HCEC 1CT (cell line): ENCODE measurements at places on chromosomes 4 and X.

- no peak for DNase-seq
These were observed 22.2 kb downstream of the JADE1 start for GRCh38 chr4:128831531-128832242.

- no peak for DNase-seq
These were observed 432.0 kb downstream of the GLUD2 start for GRCh38 chrX:121479406-121479805.

DNA sequence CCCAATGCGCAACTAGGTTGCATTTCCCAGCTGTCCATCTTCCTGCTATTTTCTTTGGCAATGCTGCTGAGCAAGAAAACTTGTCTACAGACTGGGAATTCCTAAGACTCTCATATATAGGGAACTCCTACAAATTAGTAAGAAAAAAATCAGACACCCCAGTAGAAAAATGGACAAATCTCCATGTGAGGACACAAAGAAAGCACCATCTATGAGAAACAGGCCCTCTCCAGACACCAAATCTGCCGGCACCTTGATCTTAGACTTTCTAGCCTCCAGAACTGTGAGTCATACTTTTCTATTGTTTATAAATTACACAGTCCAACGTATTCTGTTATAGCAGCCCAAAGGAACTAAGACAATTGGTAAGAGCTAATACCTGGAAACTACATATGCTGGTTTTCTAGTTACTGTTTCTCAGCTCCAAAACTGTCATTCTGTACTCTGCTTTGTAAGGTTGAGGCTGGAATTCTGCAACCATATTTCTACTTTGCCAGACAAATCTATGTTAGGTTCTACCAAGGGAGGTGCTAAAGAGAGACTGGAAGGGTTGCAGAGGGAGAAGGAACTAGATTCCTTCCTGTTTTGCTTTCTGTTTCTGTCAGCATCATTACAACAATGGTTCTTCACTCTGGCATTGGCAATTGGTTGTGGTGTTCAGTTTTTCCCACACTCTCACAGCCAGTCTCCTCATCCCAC, 35.7 kb upstream of the FAM241A start:
- DNase-seq, result peak; percentile 26

GRCh38 chrX:128425546-128425945, 373.3 kb upstream of the ACTRT1 start:
- DNase-seq, result no peak

GRCh38 chr4:74056114-74056857, 17.8 kb upstream of the CXCL3 start:
- DNase-seq, result peak; percentile 58

- no peak for DNase-seq
These were observed 224.9 kb downstream of the ANKRD50 start for GRCh38 chr4:124487651-124488050.

- no peak for DNase-seq
These were observed 25.2 kb downstream of the MANBA start for GRCh38 chr4:102735582-102735981.

GRCh38 chrX:16903274-16904022, 33.3 kb upstream of the RBBP7 start:
- DNase-seq, result no peak

DNA sequence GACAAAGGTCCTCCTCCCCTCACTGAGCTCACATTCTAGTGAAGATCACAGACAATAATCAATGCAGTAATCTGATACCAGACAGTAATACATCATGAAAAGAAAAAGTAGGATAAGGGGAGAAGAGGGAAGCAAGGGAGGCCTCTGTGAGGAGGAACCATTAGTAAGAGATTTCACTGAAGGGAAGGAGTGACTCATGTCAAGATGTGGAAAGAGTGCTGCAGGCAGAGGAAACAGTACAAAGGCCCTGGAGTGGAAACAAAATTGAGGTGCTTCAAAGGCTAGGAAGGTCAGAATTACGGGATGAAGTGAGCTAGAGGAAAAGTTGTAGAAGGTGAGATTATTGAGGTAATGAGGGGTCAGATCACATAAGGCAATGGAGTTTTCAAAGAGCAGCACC, 38.1 kb downstream of the LAMTOR3 start:
- peak; percentile 27 for DNase-seq

GRCh38 chrX:37872303-37872655, 24.9 kb upstream of the DYNLT3 start:
- peak; percentile 20 for DNase-seq

DNA sequence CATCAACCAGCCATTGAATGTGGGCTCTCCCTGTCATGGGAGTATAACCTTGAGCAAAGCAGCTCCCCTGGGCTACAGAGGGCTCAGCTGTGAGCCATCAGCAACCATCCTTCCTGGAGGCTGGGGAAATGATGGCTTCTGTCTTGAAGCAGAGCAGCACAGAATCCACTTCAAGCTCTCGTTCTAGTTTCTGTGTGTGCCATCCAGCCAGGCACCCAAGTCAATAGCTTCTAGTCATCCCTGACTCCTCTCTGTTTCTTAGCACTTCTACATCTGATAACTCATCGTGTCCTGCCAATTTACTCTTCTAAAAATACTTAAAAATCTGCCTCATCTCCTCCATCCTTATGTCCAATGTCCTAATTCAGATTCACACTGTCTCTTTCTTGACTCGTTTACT, 42.2 kb upstream of the TSPAN5 start:
- DNase-seq, result no peak

DNA sequence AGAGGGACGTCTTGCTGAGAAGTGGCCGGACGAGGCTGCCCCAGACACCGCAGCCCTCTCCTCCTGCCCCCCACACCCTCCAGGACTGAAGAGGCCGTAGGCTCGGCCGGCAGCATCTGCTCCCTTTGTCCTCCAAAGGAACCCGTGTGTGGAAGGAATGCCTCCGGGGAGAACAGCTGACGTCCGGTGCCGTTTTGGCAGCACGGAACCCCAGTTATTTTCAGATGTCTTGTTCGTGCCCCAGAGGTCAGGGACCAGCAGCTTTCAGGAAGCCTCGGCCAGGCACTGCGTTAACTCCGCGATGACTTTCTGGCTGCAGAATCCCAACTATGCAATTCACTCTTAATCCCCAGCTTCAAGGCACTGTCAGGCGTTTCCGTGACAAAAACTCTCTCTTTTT, 10.9 kb upstream of the PPP2R3B start:
- DNase-seq, result peak; percentile 28

DNA sequence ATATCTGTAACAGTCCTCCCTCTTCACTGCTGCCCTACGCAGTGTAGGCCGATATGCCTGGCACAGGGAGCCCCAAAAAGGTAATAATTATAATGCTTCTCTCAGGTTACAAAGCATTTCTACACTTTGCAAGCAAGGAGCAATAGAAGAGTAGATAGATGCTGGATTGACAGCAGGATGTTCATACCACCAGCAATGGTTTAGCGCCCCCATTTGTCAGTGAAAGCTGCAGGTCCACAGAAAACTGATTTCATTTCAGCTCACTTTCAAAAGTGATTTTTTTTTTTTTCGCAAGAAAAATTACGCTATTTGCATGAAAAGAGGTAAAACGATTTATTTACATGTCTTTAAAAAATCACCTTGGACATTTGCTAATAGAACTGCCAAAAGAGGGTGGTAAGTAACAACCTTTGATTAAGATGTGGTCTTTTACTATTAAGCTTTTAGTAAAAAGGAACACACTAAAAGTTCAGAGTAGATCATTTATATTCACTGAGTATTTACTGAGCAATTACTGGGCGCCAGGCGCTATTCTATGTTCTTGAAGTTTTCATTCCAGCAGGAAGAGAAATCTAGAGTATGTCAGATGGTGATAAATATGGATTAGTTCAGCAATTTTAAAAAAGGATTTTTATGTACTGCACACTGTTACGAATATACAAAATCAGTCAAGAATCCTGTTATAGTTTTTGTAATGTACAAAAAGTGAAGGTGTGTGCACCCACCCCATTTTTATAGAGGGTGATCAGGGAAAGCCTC, 34.4 kb downstream of the HPF1 start:
- DNase-seq, result peak; percentile 2

- DNase-seq, result peak; percentile 38
These were observed 23.8 kb upstream of the PLAC1 start for GRCh38 chrX:134682081-134682480.

DNA sequence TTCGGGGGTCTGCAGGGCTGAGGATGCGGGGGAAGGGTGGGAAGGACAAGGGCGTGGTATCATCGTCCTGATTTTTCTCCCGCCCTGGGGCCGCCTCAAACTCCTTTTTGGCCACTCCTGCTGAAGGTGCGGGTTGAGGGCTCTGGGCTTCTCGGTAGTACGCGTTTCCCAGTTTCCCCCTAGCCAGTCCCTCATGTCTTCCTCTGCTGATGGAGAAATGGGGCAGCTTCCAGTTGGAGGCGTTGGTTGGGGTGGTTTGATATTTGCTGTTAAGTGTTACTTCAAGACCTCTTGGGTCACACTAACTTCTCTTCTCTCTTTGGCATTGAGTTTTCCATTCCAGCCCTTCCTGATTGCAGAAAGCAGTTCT, 482 bp downstream of the GSTCD start:
- no peak for DNase-seq

GRCh38 chrX:153338836-153339235, 4.9 kb downstream of the ZNF275 start:
- DNase-seq, result no peak

DNA sequence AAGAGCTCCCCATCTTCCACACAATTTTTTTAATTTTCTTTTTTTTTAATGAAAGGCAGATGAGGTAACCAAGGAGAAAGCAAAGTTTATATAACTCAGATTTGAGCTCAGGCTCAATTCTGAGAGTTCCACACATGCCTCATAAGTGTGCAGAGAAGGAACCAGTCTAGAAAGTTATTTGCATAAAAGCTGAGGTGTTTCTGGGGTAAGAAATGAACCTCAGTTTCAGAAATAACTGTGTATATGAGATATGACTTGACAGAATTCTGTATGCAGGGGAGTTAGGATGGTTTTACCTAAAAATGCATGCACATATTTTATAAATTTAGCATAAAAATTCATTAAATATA, 51.3 kb downstream of the DTHD1 start:
- no peak for DNase-seq

DNA sequence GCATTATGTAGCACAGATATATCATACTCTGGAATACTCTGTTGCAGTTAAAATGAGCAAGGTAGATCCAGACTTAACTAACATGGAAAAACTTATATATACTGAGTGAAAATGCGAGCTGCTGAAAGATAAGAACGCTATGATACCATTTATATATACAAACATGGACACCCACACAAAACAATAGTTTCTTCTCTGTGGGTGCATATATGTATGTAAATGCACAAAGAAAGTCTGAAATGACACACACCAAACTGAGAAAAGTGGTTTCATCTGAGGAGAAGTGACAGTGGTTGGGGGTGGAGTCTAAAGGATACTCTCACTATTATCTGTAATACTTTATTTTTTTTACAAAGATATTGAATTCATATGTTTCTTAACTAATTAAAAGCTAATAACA, 12.2 kb upstream of the FGF2 start:
- DNase-seq, result no peak

DNA sequence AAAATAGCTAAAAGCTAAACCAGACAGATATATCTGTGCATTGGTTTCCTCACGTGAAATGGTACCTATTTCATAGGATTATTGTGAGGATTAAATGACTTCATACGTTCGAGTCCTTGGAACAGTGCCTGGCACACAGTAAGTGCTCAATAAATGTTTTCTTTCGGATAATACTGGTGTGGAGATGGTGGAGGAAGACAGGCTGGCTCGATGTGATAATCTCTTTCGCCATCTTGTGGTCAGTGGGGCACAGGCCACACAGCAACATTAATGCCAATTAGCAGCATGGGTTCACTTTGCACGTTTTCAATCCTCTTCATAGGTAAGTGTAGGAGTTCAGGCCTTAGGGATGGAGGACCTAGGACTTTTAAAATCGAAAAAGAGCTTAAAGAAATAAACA, 9.3 kb downstream of the PAGE4 start:
- peak; percentile 0 for DNase-seq

DNA sequence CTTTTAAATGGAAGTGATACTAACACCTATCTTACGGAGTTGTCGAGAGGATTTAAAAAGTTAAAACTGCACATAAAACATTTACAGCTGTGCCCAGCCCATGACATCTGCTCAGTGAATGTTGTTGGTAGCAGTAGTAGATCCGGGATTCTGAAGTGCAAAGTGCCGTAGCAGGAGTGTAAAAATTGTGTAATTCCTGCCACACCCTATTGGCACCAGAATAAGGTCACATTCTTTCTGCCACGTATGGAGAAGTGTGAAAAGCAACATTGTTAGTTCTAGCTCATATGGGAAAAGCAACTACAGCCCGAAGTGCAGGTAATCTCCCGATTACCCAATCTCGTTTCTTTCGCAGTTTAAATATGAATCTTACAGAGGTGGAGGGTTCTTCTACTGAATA, 31.2 kb downstream of the PRIMPOL start:
- no peak for DNase-seq

DNA sequence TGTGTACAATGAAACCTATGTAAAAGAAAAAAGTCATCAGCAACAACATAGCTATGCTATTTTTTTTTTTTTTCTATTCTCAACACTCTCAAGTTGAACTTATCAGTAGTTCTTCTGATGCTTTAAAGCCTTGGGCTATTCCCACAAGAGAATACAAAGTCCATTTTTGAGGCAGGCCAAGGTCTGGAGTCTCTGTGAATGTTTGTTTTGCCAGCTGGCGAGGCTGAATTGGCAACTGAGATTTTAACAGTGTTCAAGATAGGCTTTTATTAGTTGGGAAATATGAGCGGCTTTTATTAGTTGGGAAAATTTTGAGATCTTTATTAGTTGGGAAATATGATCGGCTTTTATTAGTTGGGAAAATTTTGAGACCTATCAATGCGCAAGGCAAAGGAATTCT, 336.6 kb downstream of the SLITRK2 start:
- no peak for DNase-seq

DNA sequence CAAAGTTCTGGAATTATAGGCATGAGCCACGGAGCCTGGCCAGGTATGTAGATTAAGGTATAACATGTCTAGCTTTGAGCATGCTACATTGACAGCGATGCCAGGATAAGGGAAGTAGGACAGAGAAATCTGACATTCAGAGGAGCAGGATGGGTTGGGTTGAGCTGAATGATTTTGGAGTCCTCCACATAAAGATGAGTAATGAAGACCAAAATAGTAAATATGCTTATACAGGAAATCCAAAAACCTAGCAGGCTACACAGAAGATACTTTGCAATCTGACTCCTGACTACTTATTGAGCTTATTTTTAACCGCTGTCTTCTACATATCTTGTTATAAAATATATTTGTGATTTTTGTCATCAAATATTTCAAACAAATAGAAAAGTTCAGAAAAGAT, 69.7 kb downstream of the PDGFC start:
- peak; percentile 11 for DNase-seq

- no peak for DNase-seq
These were observed 195.7 kb upstream of the GK2 start for GRCh38 chr4:79603681-79604080.
